ENCODE measurements at places on chromosomes 2 and 18. TPM values are rescaled to one million over a fixed set of nuclear protein-coding genes. Genes with fewer than 3 reads are reported as not detected.

FBXO48 gene
- total RNA-seq, result 0.19 TPM

SPEG gene
- total RNA-seq, result 1.7 TPM

FER1L5 gene
- total RNA-seq, result not detected

CELF4 gene
- total RNA-seq, result not detected

NRP2 gene
- 533 TPM for total RNA-seq

PCARE gene
- total RNA-seq, result not detected

GALNT3 gene
- total RNA-seq, result 3.2 TPM

OXER1 gene
- total RNA-seq, result not detected

GAL3ST2 gene
- not detected for total RNA-seq

ATRAID gene
- 106 TPM for total RNA-seq

SP3 gene
- total RNA-seq, result 65.4 TPM

PROM2 gene
- 4.8 TPM for total RNA-seq

SP9 gene
- not detected for total RNA-seq

Data from glomerular endothelial cell (primary cell).